ENCODE measurements at places on chromosomes 3 and 15.

- DNase-seq: no peak
These were observed 20.7 kb downstream of the ADAMTS9 start for GRCh38 chr3:64667138-64667537.

GRCh38 chr3:85706130-85706529 is 747.3 kb downstream of the CADM2 start:
- DNase-seq: no peak

GRCh38 chr15:28904003-28904402 is 18.2 kb downstream of the APBA2 start:
- DNase-seq: no peak

- DNase-seq: no peak
These were observed 750.0 kb downstream of the ZPLD1 start for GRCh38 chr3:103184772-103185171.

- DNase-seq: peak; percentile 9
These were observed 24.3 kb upstream of the FLNB start for GRCh38 chr3:57983734-57984518.
